ENCODE measurements at places on chromosomes 2 and 18.

- no peak for DNase-seq
Measured at GRCh38 chr2:62144689-62145477, 51.0 kb upstream of the B3GNT2 start.

DNA sequence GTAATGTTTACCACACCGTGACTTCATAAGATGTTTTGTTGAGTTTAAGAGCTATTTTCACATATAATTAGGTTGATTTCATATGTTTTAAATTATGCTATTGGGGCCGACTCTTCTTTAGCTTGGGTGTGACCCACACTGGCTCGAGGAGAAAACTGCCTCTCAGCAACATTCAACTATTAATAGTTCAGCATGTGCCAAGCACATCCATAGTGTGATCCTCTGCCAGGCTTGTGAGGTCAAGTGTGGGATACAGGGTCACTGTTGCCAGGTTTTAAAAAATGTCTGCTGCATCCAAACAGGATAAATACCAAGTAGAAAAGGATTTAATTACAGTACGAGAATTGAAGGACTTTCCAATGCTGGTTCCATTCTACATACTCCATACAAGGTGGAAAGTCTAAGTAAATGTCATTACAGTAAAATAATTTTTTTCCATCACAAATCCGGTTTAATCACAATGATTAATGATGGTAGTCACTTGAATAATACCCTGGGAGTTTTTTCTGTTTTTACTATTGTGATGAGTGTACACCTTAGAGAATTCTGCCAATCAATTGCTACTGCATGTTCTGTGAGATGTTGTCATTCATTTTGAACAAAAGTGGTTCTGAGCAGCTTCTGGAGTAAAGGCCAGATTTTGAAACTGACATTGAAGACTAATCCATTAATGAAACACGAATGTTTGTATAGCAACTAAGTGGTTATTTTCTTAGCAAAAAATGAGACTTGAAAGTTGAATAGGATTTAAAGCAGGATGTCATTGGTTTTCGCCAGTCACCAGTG is 84.5 kb downstream of the ABI2 start:
- DNase-seq: no peak

DNA sequence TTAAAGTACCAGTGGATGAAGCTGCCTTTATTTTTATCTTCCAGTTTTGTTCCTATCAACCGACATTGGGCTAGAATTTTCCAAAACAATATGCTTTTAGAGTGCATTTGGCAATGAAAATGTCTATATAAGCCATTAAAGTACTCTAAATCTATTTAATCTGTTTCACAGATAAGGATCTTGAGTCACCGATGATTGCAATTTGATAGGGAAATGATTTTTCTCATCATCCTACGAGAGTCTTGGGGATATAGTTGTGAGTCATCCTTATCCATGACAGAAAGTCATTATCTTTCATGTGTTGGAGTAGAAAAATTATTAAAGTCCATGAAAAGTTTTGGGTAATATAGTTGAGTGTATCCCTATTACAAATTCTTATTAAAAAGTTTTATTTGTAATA is 26.1 kb downstream of the SLC39A10 start:
- DNase-seq: no peak

DNA sequence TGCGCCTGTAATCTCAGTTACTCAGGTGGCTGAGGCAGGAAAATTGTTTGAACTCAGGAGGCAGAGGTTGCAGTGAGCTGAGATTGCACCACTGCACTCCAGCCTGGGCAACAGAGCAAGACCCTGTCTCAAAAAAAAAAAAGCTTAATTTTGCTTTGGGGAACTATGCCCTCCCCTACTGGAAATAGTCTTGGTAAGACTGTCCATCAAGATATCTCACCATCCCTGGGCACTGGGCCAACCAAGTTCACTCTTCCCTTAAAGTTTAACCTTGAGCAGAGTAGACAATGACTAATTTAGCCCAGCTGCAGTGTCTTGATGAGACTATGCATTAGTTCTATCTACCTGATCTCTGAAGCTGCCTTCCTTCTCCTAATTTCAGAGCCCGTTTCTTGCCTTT is 44.7 kb downstream of the ASXL2 start:
- DNase-seq: no peak

GRCh38 chr2:127086990-127087790 is 19.8 kb downstream of the BIN1 start:
- DNase-seq: peak; percentile 62

- DNase-seq: no peak
Measured at GRCh38 chr2:188122985-188123384, 168.7 kb upstream of the GULP1 start.

GRCh38 chr2:200023570-200023969 is 68.2 kb downstream of the MAIP1 start:
- no peak for DNase-seq
